ENCODE measurements at places on chromosomes 5 and 9.

DNA sequence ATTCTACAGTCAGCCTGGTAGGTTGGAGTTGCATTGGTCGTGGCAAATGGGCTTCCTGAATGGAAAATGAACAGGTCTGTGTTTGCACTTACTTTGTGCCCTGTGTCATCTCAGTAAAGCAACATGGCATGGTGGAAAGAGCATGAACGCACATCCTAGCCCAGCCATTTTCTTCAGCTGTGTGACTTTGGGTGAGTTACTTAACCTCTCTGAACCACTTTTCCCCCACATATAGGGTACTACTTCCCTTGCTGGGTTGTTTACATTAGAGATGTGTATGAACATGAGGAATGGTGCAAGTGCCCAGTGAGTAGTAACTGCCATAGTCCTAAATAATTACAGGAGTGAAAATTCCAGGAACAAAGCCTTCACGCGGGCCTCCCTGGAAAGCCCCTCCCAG, 83.6 kb downstream of the MVB12B start:
- DNase-seq = no peak

DNA sequence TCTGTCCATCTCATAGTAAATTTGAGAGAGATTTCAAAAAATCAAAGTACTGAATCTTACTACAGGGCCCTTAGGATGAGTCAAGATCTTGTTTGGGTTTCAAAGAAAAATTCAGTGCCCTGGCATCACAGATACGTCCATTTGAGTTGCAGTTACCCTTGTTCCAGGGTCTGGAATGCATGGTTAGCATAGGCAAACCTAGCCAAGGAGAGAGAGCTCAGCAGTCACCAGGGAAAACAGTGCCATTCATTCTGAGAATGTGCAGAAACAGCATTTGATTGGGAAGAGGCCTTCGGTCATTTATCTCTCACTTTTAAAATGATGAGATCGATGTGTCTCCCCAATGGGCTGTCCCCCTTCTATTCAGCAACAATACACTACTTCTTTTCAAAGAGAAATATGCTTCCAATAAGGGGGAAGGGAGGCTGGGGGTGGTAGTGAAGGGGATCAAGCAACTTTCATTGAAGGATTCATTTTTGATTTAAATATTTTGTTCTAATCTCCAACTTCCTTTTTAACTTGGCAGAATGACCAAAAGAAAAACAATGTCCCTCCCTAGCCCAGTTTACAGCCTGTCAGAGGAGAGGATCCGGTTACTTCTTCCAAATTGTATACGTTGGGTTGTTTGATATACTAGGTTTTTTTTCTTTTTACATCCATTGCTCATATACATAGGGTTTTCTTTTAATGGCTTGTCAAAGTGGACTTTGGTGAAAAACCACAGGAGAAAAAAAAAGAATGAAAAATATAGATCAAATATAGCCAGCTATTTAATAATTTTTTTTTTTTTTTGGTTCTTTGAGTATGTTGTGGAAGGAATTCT, 491.1 kb downstream of the CCDC171 start:
- no peak for DNase-seq

- DNase-seq = no peak
Observed at GRCh38 chr5:149338364-149338763, 6.9 kb upstream of the GRPEL2 start.

DNA sequence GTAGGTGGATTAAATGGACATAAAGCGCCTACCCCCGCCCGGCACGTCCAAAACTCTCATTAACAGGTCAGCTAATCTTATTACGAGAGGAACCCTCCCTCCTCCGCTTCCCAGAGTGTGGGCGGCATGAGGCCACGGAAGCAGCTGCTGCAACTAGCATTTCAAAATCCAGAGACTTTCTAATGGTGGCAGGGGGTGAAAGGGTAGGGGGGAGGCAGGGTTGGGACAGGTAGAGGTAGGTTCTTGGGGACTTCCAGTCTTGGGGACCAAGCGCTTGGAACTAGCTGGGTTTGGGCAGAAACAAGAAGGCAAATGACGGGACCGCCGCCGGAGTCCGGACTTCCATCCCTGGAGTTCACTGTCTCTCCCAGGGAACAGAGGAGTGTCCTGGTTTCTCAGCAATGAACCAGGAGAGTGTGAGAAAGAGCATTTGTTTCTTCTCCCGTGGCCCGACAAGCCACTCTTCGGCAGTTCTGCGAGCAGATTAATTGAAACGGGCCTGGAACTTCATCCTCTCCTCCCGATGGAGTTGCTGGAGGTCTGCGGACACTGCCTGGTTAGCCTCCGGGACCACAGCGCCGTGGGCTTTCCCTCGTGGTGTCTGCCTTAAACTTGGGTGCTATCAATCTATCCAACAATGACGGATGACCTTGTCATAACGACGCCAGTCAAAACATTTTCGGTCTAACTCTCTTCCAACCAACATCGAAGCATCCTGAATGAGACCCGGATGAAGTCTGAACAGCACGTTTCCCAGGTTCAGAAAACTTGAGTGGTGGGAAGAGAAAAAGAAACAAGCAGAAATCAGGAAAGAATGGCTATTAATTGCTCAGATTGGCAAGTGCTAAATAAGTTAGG, 1.6 kb upstream of the PRDM6 start:
- DNase-seq = no peak

GRCh38 chr5:138263581-138263980, 10.8 kb downstream of the GFRA3 start:
- DNase-seq = no peak

GRCh38 chr9:79858508-79858907, 286.7 kb downstream of the TLE4 start:
- DNase-seq = no peak

GRCh38 chr9:13022756-13023155, 247.9 kb downstream of the LURAP1L start:
- no peak for DNase-seq

DNA sequence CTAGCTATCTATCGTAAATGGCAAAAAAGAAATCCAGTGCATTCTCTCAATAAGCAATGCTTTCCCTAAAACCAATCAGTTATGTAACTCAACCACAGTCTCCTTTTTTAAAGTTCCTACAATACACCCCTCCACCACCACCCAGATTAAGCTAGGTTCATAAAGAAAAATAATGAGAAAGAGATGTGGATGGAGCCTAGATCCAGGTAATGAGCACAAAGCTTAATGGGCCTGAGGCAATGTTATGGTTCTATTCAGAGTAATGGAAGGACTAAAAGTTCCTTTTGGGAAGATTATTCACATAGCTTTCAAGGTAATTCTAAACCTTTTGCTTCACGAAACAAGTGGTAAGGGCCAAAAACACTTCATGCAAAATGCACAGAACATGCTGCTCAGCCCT, 113.5 kb downstream of the MPDZ start:
- no peak for DNase-seq

GRCh38 chr9:132016456-132016855, 63.2 kb downstream of the MED27 start:
- DNase-seq = no peak

GRCh38 chr9:29945012-29945411, 2371.7 kb upstream of the C9orf72 start:
- no peak for DNase-seq

- DNase-seq = no peak
Observed at GRCh38 chr5:107431998-107432397, 238.7 kb downstream of the EFNA5 start.

All from memory B cell (primary cell).